ENCODE measurements at places on chromosomes 12 and 14.

GRCh38 chr14:55433880-55434804 lies 6.3 kb downstream of the TBPL2 start:
- no peak for DNase-seq

GRCh38 chr14:77094672-77095284 lies 3.3 kb upstream of the CIPC start:
- peak; percentile 64 for DNase-seq

- no peak for DNase-seq
These were observed 21.1 kb downstream of the GSC start for GRCh38 chr14:94748667-94749347.

DNA sequence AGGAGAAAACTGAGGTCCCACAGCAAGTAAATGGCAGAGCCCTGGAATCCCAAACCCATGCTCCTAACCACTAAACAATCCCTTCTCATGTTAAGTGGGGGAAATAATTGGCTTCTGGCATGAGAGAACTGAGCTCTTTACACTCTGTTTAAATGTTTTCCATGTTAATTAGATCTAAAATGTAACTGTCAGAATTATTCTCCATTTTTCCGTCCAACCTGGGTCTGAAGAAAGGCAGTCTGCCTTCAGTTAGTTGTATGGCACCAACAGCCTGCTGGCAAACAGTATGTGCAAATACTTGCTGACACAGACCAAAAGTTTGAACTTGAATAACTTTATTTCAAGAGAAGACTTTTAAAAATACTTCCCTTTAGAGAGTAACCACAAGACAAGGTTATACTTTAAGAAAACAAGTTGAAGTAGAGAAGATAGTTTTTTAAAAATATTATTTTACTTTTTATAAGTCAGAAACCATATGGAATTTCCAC lies 59.7 kb downstream of the E2F7 start:
- DNase-seq, result no peak

DNA sequence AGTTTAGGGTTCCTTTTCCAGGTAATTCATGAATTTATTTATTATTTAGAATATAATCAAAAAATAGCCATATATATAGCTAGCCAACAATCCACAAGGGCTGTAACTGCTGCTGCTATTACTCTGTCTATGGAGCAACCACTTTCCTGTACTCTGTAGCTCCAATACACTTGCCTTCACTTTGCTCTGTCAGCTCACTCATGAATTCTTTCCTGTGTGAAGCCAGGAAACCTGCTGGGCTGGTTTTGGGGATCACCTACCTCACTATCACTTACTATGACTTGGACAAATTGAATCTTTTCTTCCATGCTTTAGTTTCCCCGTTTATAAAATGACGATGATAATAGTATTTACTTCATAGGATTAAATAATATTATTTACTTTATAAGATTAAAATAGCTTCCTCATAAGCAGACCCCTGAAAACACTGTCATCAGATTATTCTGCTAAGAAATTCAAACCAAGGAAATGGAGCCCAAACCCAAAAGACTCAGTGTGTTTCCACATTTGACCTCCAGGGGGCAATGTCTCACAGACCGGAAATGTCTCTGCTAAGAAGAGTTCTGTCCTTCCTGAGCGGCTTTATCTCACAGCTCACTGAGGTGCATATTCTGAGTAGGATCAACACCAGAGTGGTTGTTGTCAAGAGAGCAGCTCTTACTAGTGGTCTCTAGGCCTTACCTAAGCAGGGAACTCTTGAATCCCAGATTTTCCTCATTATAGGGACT lies 457.1 kb downstream of the DAD1 start:
- no peak for DNase-seq

DNA sequence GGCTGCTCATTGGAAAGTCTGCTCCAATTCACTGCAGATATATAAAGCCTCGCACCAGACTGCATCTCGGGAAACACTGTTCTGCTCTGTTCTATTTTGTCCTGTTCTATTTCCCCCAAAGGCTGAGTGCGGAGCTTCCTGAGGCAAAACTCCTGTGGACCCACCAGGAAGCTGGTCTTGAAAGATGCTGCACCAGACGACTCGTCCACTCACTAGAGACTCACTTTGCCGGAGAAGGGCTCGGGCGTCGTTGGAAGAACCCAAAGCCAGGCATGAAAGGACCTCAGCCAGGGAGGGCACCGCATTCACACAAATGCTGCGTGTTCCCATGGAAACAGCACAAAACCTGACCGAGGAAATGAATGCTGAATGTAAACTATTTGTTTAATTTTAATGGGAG lies 331.2 kb upstream of the SFSWAP start:
- DNase-seq, result no peak

GRCh38 chr14:63972323-63972932 lies 119.6 kb downstream of the SYNE2 start:
- no peak for DNase-seq

DNA sequence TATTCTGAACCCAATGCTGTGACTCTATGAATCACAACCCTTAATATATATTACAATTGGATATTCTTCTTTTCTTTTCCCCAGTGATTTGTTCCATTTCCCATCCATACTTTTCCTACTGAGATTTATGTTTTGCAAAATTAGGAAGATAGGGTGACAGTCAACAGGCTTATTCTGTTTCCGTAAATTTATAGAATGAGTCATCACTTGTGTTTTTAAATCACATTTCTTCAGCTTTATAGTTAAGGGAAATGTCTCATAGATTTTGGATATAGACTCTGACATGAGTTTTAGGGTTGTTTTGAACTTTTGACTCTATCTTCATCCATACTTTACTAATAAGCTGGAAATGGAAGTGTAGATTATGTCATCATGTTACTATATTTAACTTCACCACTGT lies 661.6 kb upstream of the FBXO33 start:
- DNase-seq, result peak; percentile 1

Data from fibroblast of lung (primary cell).